A549 treated with CORT108297 at 1 μM for 4 hours (cell line): ENCODE measurements at places on chromosomes 7 and 10. TPM values are rescaled to one million over a fixed set of nuclear protein-coding genes. Genes with fewer than 3 reads are reported as not detected.

Gene SHTN1
- total RNA-seq, result 18.9 to 28.8 TPM (median 24.8 TPM) in 5 replicates

Gene UBTD1
- total RNA-seq, result 14.9 to 21.2 TPM (median 19.4 TPM) in 5 replicates

Gene CLDN3
- 1.2 to 3.8 TPM (median 3.4 TPM) in 5 replicates for total RNA-seq

Gene MNX1
- total RNA-seq, result 3.9 to 6.5 TPM (median 5.0 TPM) in 5 replicates

Gene BLNK
- not detected in 5 replicates for total RNA-seq

Gene ZNF33A
- 6.9 to 9.7 TPM (median 8.8 TPM) in 5 replicates for total RNA-seq

Gene PILRA
- total RNA-seq, result 3.8 to 5.9 TPM (median 5.2 TPM) in 5 replicates

Gene PNLIP
- total RNA-seq, result not detected in 5 replicates

Gene TMEM139
- 0.75 to 1.4 TPM (median 1.2 TPM) in 5 replicates for total RNA-seq

Gene MYO1G
- total RNA-seq, result 0.08 to 0.14 TPM (median 0.12 TPM) in 5 replicates

Gene ATG9B
- 0.16 to 0.73 TPM (median 0.55 TPM) in 5 replicates for total RNA-seq

Gene ARHGEF35
- 0.20 to 0.42 TPM (median 0.28 TPM) in 5 replicates for total RNA-seq

Gene ITGA8
- total RNA-seq, result not detected in 5 replicates

Gene PIK3CG
- not detected in 5 replicates for total RNA-seq

Gene MACROH2A2
- 23.2 to 30.3 TPM (median 28.1 TPM) in 5 replicates for total RNA-seq

Gene UNCX
- total RNA-seq, result 0.03 to 0.22 TPM (median 0.06 TPM) in 4 of 5 replicates, not detected in the other

Gene KCNIP2
- 0.58 to 1.1 TPM (median 0.70 TPM) in 5 replicates for total RNA-seq

Gene ACBD7
- 0.72 to 1.1 TPM (median 0.80 TPM) in 5 replicates for total RNA-seq

Gene GPR85
- not detected in 5 replicates for total RNA-seq

Gene OGDHL
- total RNA-seq, result 0.10 to 0.32 TPM (median 0.23 TPM) in 5 replicates

Gene HECW1
- 10.2 to 14.6 TPM (median 13.9 TPM) in 5 replicates for total RNA-seq

Gene TSPAN15
- 81.5 to 113 TPM (median 107 TPM) in 5 replicates for total RNA-seq

Gene VWA2
- 0.02 to 0.06 TPM in 2 of 5 replicates, not detected in the others for total RNA-seq

Gene ABCC2
- 150 to 171 TPM (median 160 TPM) in 5 replicates for total RNA-seq

Gene NPFFR1
- total RNA-seq, result not detected in 5 replicates

Gene UNC5B
- 0.66 to 0.88 TPM (median 0.76 TPM) in 5 replicates for total RNA-seq

Gene HERC4
- 40.0 to 62.4 TPM (median 46.8 TPM) in 5 replicates for total RNA-seq

Gene GBX1
- 0.10 to 0.18 TPM in 2 of 5 replicates, not detected in the others for total RNA-seq

Gene NRCAM
- total RNA-seq, result 73.8 to 103 TPM (median 89.1 TPM) in 5 replicates

Gene PIK3AP1
- 0.51 to 0.70 TPM (median 0.60 TPM) in 5 replicates for total RNA-seq
